ENCODE measurements at places on chromosomes 4 and X. TPM values are rescaled to one million over a fixed set of nuclear protein-coding genes. Genes with fewer than 3 reads are reported as not detected.
A peak's percentile ranks its signal among the peaks of the same experiment; 100 is the strongest.

XKRX gene
- not detected for total RNA-seq

CFP gene
- 0.17 TPM for total RNA-seq

PSAPL1 gene
- not detected for total RNA-seq

EMCN gene
- total RNA-seq = not detected

GPR50 gene
- 1.00 TPM for total RNA-seq

FSTL5 gene
- total RNA-seq = 0.34 TPM

ARHGEF38 gene
- total RNA-seq = not detected

NIPAL1 gene
- 3.8 TPM for total RNA-seq

GUCY1B1 gene
- total RNA-seq = 2.5 TPM

SPIN2B gene
- 12.1 TPM for total RNA-seq

NOX1 gene
- total RNA-seq = not detected

ZCCHC18 gene
- total RNA-seq = 2.1 TPM

DNA sequence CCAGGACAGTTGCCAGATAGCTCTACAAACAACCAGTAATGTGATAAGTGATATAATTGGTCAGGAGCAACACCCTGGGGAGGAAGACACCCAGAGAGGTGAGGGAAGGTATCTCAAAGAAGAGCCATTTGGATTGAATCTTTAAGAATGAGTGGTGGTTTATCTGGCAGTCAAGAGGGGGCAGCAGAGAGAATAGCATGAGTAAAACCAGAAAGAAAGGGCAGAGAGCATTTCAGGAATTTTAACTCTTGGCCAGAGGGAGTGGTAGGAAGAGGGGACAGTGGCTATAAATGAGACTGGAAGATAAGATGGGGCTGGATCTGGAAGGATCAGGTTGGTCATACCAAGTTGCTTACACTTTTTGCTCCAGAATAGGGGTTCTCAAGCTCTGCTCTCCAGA, 5.9 kb upstream of the SEPTIN6 start:
- H3K4me1 ChIP-seq = no peaks in the 10 kb centered on the region
- no peaks in the 10 kb centered on the region for H3K36me3 ChIP-seq
- H3K4me3 ChIP-seq = no peak overlapping the region

GRCh38 chr4:2044542-2045517, 14.3 kb upstream of the NAT8L start:
- H3K4me1 ChIP-seq = peaks cover 7% of the 10 kb centered on the region
- peaks cover 11% of the 10 kb centered on the region for H3K27me3 ChIP-seq
- no peaks in the 10 kb centered on the region for H3K36me3 ChIP-seq
- no peak overlapping the region for H3K27ac ChIP-seq

DNA sequence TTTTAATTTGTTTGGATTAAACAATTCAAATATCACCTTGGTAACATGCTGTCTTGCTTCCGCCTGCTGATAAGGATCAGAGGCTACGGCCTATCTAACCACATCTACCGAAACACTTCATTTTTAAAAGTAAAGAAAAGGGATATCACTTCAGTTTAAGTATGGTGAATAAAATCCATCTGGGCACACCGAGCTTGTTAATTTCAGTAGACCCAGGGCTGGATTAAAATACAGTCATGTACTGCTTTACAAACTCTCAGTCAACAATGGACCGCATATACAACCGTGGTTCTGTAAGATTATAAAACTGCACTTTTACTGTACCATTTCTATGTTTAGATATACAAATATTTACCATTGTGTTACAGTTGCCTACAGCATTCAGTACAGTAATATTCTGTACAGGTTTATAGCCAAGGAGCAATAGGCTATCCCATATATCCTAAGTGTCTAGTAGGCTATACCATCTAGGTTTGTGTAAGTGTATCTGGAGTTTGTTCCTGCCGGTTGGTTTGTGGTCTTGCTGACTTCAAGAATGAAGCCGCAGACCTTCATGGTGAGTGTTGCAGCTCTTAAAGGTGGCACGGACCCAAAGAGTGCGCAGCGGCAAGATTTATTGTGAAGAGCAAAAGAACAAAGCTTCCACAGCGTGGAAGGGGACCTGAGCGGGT, 40.0 kb downstream of the SEPTIN11 start:
- no peak overlapping the region for H3K4me3 ChIP-seq
- H3K27ac ChIP-seq = peak overlapping the region; percentile 98
- H3K4me1 ChIP-seq = peaks cover 52% of the 10 kb centered on the region

GRCh38 chrX:95903490-95903889, 781.2 kb upstream of the DIAPH2 start:
- no peaks in the 10 kb centered on the region for H3K36me3 ChIP-seq
- no peak for DNase-seq
- no peaks in the 10 kb centered on the region for H3K27me3 ChIP-seq
- H3K4me1 ChIP-seq = no peaks in the 10 kb centered on the region

- H3K27me3 ChIP-seq = no peaks in the 10 kb centered on the region
- DNase-seq = no peak
- H3K4me1 ChIP-seq = no peaks in the 10 kb centered on the region
- no peak overlapping the region for H3K27ac ChIP-seq
- H3K4me3 ChIP-seq = no peak overlapping the region
Measured at GRCh38 chr4:12884846-12885796, 599.0 kb downstream of the RAB28 start.

DNA sequence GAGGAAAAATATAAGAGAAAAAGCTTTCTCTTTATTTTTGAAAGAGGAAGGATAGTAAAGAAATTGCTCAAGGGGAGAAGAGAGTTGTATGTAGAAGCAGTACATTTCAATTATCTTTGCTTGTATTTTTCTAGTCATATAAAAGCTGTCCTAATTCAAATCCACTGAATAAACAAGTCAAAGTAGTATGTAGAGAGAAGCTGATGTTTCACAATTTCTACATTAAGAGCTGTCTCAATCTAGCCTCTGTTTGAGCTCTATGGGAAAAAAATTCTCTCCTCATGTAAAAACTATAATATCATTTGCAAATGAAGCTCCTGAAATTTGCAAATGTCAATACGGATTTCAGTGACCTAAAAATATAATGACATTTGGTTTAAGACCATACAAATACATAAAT, 52.6 kb downstream of the CHM start:
- H3K4me3 ChIP-seq = no peak overlapping the region
- H3K4me1 ChIP-seq = peaks cover 5% of the 10 kb centered on the region
- H3K27me3 ChIP-seq = no peaks in the 10 kb centered on the region
- no peaks in the 10 kb centered on the region for H3K36me3 ChIP-seq

- H3K27me3 ChIP-seq = no peaks in the 10 kb centered on the region
- H3K27ac ChIP-seq = no peak overlapping the region
- H3K4me1 ChIP-seq = no peaks in the 10 kb centered on the region
- DNase-seq = no peak
Measured at GRCh38 chr4:168924667-168925066, 85.4 kb downstream of the CBR4 start.

DNA sequence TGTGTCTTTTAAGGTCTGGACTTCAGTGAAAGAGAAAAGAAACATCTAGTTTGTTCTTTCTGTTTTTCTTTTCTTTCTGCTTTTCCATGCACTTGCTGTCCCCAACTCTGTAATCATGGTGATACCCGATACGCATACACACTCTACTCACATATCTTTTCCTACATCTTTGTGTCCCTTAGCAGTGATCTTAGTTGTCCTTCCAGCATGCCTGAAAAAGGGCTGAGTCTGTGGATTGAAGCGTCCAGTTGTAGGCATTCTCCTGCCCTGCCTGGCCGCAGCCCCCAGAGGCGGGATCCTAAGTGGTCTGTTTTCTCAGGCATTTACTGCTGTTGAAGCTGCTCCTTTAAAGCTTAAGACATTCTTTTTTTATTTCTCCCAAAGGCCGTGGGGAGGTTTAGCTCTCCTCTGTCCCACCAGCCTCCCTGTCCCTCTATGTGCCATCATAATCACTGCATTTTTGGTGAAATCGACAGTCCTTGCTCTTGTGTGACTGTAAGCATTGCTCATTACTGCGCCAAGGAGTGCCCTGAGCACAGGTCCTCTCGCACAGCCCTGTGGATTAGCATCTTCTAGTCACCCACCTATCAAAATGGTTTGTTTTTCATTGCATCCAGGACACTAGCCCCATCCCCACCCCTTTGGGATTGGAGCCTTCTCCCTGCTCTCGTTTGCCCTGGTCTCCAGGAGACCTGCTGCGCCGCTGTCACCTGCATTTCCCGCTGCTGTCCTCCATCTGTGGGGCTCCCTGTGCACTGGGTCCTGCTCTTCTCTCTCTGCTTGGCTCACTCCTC, 4.4 kb downstream of the RGS12 start:
- H3K4me3 ChIP-seq = no peak overlapping the region
- peaks cover 8% of the 10 kb centered on the region for H3K4me1 ChIP-seq
- no peaks in the 10 kb centered on the region for H3K27me3 ChIP-seq
- no peaks in the 10 kb centered on the region for H3K36me3 ChIP-seq
- no peak overlapping the region for H3K27ac ChIP-seq

GRCh38 chr4:101886826-101887225, 96.3 kb downstream of the BANK1 start:
- H3K27me3 ChIP-seq = no peaks in the 10 kb centered on the region
- DNase-seq = no peak
- H3K4me3 ChIP-seq = no peak overlapping the region
- no peaks in the 10 kb centered on the region for H3K36me3 ChIP-seq
- H3K27ac ChIP-seq = no peak overlapping the region

GRCh38 chr4:70927502-70928137, 25.5 kb downstream of the MOB1B start:
- no peak overlapping the region for H3K4me3 ChIP-seq
- peaks cover 11% of the 10 kb centered on the region for H3K4me1 ChIP-seq
- H3K27me3 ChIP-seq = no peaks in the 10 kb centered on the region
- no peak for DNase-seq
- H3K36me3 ChIP-seq = no peaks in the 10 kb centered on the region

GRCh38 chrX:13126775-13127174, 82.4 kb upstream of the FAM9C start:
- H3K36me3 ChIP-seq = no peaks in the 10 kb centered on the region
- H3K4me1 ChIP-seq = peaks cover 16% of the 10 kb centered on the region
- H3K4me3 ChIP-seq = no peak overlapping the region

DNA sequence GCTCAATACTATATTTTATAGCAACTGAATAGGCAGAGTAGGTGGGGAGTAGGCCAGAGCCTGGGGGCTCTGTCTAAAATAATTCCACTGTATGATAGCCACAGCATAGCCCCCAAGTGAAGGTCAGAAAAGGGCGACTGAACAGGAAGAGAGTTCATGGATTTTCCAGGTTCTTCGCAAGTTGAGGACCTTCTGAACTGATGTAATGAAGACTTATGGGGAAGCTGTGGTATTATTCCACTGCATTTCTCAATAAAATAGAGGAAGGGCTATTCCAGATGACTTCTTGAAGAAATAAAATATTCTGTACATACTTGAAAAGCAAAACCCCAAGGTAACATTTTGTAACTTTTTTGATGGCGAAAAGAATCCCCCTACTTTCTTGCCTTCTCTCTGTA, 231.4 kb upstream of the GPC4 start:
- DNase-seq = no peak
- H3K36me3 ChIP-seq = no peaks in the 10 kb centered on the region
- H3K27ac ChIP-seq = no peak overlapping the region
- no peak overlapping the region for H3K4me3 ChIP-seq
- H3K27me3 ChIP-seq = no peaks in the 10 kb centered on the region

- no peak overlapping the region for H3K27ac ChIP-seq
- no peak overlapping the region for H3K4me3 ChIP-seq
- no peak for DNase-seq
- H3K36me3 ChIP-seq = no peaks in the 10 kb centered on the region
- H3K27me3 ChIP-seq = no peaks in the 10 kb centered on the region
- no peaks in the 10 kb centered on the region for H3K4me1 ChIP-seq
Measured at GRCh38 chr4:163384926-163385325, 41.2 kb downstream of the NPY5R start.

- no peak overlapping the region for H3K27ac ChIP-seq
- no peak for DNase-seq
- no peaks in the 10 kb centered on the region for H3K36me3 ChIP-seq
Measured at GRCh38 chrX:24480400-24480865, 15.3 kb downstream of the PDK3 start.

- H3K4me1 ChIP-seq = no peaks in the 10 kb centered on the region
- H3K36me3 ChIP-seq = no peaks in the 10 kb centered on the region
- no peak overlapping the region for H3K27ac ChIP-seq
- H3K27me3 ChIP-seq = no peaks in the 10 kb centered on the region
- H3K4me3 ChIP-seq = no peak overlapping the region
- DNase-seq = peak; percentile 55
Measured at GRCh38 chrX:30065226-30065625, 150.1 kb upstream of the MAGEB2 start.

DNA sequence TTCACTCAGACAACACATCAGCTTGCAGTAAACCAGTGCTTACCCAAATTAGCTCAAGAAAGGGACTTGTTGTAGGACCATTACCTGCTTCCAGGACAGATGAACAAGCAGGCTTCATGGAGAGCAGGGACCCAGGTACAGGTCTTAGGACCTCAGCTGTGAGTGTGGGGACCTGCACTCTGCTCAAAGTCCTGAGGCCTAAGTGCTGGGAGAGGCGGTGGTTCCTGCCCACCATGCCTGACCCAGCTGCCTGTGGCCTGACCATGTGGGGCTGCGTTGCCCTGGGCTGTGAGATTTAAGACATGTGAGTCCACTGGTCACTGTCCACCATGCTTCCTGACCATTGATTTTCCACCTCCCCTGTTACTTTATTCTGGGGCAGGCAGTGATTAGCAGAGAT, 140.2 kb downstream of the DCLK2 start:
- peaks cover 11% of the 10 kb centered on the region for H3K4me1 ChIP-seq
- no peak overlapping the region for H3K4me3 ChIP-seq
- no peak for DNase-seq
- H3K36me3 ChIP-seq = no peaks in the 10 kb centered on the region
- H3K27me3 ChIP-seq = no peaks in the 10 kb centered on the region

- H3K36me3 ChIP-seq = no peaks in the 10 kb centered on the region
- DNase-seq = no peak
- H3K4me3 ChIP-seq = no peak overlapping the region
- no peak overlapping the region for H3K27ac ChIP-seq
- H3K27me3 ChIP-seq = peaks cover 4% of the 10 kb centered on the region
- no peaks in the 10 kb centered on the region for H3K4me1 ChIP-seq
Measured at GRCh38 chr4:55830716-55831115, 11.1 kb downstream of the EXOC1L start.
